ENCODE measurements at places on chromosomes 12 and 14. TPM values are rescaled to one million over a fixed set of nuclear protein-coding genes. Genes with fewer than 3 reads are reported as not detected.

DNA sequence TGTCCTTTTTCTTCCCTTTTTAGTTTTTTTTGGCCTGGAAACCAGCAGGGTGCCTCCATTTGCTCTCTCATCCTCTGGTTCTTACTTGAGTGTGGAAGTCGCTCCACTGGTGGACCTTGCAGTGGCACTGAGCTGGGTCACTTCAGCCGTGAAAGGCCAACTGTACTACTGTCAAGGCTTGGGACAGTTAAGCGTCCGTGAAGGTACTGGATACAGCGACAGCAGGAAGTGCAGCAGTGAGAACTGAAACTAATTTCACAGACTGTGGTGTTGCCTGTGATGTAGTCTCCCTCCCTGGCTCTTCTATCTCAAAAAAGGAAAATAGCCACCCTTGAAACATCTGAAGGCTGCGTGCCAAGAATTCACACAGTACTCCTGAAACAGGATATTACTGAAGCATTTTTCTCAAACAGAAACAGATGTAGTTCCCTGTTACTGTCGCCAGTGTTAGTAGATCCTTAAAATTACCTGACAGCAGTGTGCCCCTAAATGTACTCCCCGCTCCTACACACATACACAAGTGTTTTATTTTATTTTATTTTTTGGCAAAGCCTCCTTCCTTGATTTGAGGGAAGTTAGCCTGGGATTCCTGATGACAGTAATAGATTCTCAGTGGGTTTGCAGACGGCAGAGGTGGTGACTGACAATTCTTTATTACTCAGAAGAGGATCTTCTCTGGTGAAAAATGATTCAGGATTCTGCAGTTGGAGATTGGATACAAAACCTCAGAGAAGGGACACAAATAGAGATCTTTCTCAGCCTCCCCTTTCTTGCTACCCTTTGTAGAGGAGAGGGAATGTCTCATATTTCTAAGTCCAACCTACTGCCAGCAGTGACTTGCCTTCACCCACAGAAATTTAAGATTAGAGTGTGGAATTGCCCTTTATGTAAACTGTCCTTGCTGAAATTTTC, 4.4 kb downstream of the SUSD6 start:
- peak; percentile 54 for DNase-seq

The LRR1 gene
- total RNA-seq: 7.4 TPM

- no peak for DNase-seq
Measured at GRCh38 chr14:78701246-78701645, 531.1 kb downstream of the NRXN3 start.

The SRRM4 gene
- under 0.01 TPM for total RNA-seq

- DNase-seq: peak; percentile 20
Measured at GRCh38 chr12:45434094-45434493, 218.2 kb downstream of the ANO6 start.

- no peak for DNase-seq
Measured at GRCh38 chr12:109820816-109821381, 12.3 kb downstream of the TRPV4 start.
